ENCODE measurements at places on chromosomes 5 and 9.
A peak's percentile ranks its signal among the peaks of the same experiment; 100 is the strongest.

- no peak for DNase-seq
These were observed 103.3 kb upstream of the ADAMTS19 start for GRCh38 chr5:129356846-129357245.

GRCh38 chr9:126975327-126976220, 61.0 kb downstream of the RALGPS1 start:
- DNase-seq: no peak

GRCh38 chr9:112273876-112274275, 59.5 kb downstream of the PTBP3 start:
- no peak for DNase-seq

DNA sequence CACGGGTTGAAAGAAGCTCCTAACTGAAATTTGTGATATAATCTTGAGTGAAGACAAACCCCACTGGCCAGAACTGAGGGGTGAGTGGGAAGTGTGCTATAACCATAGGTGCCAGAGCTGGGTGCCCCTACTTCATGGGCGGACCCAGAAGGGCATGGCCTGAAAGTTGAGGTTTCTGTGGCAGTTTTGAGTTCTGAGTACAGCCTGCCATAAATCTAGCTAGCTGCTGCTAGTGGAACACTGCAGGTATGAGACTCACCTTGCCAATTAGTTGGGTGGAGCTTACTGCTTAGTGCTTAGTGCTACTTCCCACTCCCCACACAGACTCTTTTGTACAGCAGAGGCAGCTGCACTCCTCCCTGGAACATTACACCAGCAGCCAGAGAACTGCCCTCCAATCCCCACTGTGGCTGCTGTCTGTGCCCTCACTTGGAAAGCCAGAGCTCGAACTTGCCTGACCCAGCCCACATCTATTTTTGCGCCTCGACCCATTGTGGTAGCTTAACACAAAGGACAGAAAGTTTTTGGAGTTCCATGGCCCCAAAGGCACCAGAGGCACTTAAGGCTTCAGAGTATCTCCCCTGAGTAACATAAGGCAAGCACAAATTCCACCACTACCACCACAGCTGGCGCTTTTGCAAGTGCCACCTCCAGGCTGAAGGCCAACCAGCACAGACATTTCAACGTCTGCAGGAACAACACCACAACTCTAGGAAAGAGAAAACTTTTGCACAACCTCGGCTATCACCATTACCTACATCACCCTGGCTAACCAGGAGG, 27.1 kb upstream of the PTGER4 start:
- DNase-seq: no peak

DNA sequence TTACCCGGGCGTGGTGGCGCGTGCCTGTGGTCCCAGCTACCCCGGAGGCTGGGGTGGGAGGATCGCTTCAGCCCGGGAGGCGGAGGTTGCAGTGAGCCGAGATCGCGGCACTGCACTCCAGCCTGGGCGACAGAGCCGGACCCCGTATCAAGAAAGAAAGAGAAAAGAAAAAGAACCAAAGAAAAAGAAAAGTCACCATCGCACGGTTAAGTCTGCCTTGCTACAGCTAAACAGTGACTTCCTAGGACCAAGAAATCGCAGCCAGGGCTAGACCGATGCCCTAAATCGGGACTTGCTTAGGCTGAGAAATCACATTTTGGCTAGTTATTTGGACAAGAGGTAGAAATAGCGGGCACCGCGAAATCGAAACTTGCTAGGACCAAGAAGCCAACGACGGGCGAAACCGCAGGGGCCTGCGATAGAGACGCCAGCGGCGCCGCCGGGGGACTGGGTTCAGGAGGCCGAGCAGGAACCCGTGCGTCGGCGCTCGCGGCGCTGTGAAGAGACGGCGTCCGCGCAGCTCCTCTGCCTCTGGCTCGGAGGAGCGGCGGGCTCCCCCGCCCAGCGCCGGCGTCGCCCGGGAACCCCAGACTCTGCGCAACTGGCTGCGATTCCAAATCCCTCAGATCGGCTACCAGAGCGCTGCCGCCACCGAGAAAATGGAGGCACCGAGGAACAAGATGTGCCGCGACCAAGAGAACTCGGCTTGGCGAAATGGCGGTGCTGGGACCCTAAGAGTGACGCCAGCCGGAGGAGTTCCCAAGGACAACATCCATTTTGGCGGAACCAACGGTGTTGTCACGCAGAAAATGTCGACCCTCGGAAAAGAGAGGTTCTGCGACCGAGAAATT, 26.1 kb upstream of the ANXA2R start:
- peak; percentile 69 for DNase-seq

DNA sequence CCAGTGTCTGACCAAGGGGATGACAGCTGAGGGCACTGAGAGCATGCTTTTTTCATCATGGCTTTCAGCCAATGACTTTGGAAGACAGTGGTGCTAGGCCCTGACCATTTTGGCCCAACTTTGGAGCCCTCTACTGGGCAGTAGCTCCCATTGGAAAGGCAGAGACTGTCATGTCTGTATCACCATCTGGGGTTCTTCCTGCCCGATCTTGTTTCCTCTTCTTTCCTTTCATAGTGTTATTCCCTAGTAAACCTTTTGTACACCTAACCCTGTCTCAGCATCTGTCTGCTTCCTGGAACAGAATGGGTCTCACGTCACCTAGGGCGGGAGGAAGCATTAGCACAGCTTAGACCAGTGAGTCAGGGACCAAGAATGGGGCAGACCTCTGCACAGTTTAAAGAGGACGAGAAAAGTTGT, 97.4 kb upstream of the MAST4 start:
- DNase-seq: peak; percentile 42

- no peak for DNase-seq
These were observed 48.6 kb downstream of the COL15A1 start for GRCh38 chr9:98992107-98992884.

DNA sequence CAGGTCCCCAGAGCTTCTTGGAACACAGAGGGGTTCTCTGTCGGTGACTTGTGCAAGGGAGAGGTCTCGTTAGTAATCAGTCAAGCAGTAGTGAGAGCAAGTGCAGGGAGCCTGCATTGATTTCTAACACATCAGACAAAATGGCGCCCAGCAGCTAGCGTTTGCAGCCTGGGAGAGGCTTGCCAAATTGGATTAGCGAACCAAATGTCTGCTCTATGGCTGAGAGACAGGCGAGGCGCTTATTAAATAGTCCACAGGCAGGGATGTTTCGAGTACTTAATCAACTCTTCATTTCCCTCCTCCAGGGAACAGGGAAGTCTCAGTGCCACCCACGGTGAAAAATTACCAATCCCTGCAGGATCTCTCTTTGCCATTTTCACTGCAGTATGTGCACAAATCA, 131.4 kb upstream of the SHB start:
- DNase-seq: no peak

DNA sequence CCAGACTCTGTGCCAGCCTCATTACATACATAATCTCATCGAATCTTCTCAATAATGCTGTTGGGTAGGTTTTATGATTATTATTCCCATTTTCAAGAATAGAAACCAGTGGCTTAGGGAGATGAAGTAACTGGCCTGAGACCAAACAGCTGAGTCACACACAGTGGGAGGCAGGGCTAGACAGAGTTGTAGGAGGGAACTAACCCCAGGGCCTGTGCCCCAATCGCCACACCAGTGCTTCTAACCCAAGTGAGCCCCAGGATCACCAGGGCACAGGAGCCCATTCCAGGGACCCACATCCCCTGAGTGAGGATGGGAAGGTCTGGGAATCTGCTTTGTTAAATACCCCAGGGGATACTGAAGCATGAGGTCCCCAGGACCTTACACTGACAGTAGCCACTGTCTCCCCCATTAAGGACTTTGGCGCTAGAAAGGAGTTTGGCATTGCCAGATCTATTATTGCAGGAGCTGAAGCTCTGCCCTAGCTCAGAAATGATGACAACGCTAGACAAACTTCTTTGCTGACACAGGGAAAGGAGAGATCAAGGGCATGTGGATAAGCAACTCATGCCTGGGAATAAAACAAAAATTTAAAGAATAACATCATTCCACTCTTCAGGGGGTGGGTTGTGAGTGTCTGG, 63.8 kb upstream of the PPARGC1B start:
- DNase-seq: peak; percentile 57

DNA sequence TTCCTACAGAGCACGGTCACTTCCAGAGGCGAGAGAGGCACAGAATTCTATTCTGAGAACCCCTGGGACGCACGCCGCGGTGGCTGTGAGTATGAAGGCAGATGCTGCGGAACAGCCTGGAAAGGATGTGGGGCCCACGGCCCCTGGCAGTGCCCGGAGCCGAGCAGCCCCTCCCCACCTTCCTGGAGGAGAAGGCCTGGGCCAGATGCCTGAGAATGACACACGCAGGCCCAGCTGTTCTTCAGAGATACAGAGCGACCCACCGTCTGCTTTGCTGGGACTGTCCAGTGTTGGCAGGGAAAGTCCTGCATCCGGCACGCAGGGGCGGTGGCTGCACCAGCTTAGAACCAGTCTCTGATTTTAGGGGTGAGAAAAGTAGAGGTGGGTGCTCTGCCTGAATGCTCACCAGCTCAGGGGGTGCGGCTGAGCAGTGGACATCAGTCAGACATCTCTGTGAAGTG, 116.7 kb upstream of the LPCAT1 start:
- no peak for DNase-seq

DNA sequence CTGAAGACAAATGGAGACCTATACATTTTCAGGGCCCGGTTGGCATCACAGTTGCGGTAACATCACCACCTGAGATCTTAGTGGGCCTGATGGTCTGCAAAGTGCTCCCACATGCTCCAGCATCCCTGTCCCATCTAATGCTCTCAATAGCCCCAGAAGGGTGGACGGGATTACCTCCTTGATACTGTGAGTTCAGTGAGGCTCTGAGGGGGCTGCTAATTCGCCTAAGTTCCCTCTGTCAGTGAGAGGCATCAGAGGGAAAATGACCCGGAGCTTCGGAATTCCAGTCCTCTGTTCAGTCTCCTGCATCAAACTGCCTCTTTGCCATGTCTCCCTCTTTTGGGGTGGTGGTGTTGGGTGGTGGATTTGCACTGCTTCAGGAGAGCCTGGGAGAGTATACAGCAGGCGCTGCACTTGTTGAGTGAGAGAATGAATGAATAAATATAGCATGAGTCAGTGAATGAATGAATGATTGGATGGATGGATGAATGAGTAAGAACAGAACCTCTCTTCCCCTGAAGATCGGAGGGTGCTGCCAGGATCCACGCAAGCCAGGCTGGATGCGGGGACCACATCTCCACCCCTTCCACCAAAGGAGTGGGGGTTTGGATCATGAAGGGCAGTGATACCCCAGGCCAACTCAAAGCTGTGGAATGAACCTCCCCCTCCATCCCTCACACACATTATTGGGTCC, 141.0 kb downstream of the GABBR2 start:
- no peak for DNase-seq

GRCh38 chr9:75152416-75152815, 64.1 kb downstream of the OSTF1 start:
- no peak for DNase-seq

DNA sequence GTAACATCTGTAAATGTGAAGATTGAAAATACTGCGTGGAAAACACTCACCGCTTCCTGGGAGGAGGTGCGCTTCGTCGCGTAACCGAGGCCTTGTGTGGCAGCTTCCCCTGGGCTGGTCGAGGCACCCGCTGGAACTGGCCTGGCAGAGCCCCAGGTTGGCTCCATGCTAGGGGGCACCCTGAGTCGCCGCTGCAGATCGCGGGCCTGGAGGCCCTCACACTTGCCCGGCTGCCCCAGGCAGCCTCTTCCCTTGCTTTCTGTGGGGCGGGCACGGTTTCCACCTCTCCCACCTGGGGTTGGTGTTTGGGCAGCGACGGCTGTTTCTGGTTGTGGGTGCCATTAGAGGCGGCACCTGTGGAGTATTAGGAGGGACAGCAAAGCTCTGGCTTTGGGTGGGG, 852 bp downstream of the ZNF354C start:
- no peak for DNase-seq

GRCh38 chr9:126440940-126441339, 114.3 kb downstream of the MVB12B start:
- DNase-seq: peak; percentile 25

DNA sequence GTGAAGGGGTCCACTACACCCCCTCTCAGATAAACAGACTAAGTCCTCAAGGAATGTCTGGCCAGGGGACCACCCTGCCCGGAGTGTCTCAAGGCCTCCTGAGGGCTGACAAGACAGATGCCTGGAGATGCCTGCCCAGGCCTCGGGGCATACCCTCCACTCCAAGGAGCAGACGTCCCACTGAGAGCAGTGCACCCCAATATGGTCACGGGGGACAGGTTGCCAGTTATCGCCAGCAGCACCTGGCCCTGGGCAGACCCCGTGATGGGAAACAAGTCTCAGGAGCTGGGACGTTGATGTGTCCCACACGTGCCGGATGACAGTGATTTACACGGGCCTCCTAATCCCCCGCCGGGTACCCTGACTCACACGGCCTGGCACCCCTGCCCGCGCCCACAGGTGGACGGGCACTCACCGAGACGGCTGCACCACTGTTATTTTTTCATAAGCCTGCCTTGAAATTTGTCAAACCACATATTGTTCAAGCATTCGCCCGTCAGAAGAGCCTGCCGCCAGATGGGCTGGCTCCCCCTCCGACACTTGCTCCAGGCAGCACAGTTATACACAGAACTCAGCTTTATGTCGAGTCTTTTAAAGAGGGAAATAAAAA, 43.9 kb downstream of the BARX1 start:
- no peak for DNase-seq

GRCh38 chr5:123515904-123516303, 3.9 kb downstream of the CSNK1G3 start:
- no peak for DNase-seq

DNA sequence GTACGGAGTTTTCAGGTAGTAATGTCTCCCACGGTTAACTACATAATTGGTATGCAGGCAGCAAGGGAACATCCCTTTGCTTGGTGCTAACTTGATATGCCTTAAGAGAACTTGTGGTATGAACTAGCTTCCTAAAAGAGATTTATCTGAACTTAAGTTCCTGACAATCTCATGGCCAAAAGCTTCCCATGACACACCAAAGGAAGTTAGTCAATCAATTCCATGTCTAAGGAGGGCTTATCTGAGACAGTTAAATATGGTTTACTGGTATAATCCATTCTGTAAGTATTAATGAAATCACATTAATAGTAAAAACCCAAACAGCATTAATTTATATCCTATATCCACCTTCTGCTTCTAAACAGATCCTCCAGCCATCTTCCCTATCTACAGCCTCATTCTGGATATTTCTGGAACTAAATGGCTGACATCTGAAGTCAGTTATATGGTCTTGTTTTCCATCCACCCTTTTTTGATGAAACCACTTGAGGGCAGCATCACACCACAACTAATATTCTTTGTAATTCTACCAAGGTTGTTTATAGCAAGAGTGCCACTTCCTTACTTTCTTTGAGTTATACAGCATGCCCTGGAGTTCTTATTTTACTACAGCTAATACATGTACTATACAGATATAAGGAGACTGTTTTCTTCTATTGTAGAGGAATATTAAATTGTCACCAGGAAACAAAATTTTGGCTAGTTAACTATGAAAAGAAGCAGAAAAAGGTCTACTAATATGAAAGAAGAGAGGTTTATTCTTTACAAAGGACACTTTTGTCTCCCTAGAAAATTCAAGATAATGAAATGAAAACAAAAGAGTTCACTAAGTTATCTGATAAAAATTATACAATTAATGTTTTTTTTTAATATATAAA, 34.7 kb downstream of the SHOC1 start:
- DNase-seq: peak; percentile 87

GRCh38 chr5:171745602-171746001, 40.0 kb upstream of the SMIM23 start:
- no peak for DNase-seq

Measured in EL (cell line).